ENCODE measurements at places on chromosomes 1 and 21.

GRCh38 chr1:152014943-152015342, 21.3 kb upstream of the S100A10 start:
- H3K36me3 ChIP-seq = no peaks in the 10 kb centered on the region
- no peaks in the 10 kb centered on the region for H3K27me3 ChIP-seq
- H3K27ac ChIP-seq = no peak overlapping the region

DNA sequence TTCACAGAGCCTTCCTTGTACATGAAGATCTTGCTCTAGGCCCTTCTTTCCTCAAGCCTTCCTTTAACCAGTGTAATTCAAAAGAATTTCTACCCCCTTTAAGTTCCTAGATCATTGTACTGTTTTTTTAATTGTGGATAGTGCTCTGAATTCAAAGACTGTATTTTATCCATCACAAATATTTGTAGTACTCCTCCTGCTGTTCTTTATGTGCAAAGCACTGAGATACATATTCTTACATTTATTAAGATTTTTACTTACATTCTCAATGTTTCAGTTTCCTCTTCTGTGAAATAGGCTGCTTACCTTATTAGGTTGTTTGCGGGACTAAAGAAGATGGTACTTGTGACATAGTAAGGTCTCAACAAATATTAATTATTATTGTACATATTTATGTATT, 168.8 kb upstream of the PDE4B start:
- DNase-seq = no peak
- H3K27me3 ChIP-seq = no peaks in the 10 kb centered on the region
- no peak overlapping the region for H3K27ac ChIP-seq
- H3K4me3 ChIP-seq = no peak overlapping the region

DNA sequence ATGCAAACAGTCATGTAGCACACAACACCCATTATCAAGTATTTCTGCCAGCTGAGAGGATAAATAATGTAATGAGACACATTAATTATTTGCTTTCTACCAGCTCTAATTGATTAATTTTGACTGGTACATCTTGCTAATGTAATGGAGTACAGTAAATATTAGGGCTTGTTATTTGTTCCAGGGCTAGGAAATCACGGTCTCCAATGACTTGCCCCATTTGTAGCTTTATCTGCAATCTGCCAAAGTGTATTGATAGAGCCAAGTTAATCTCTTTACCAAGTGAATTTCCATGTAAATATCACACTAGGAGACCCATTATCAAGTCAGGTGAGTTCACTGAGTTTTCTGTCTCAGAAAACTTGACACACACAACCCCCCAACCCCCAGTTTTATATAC, 55.1 kb downstream of the RGS13 start:
- no peaks in the 10 kb centered on the region for H3K27me3 ChIP-seq
- H3K36me3 ChIP-seq = no peaks in the 10 kb centered on the region

- no peak for DNase-seq
- H3K27ac ChIP-seq = no peak overlapping the region
- H3K27me3 ChIP-seq = no peaks in the 10 kb centered on the region
- peaks cover 80% of the 10 kb centered on the region for H3K36me3 ChIP-seq
Measured at GRCh38 chr1:109919303-109919702, 8.7 kb downstream of the CSF1 start.

GRCh38 chr1:218664385-218665170, 319.4 kb downstream of the TGFB2 start:
- no peaks in the 10 kb centered on the region for H3K36me3 ChIP-seq
- no peak for DNase-seq
- no peaks in the 10 kb centered on the region for H3K4me1 ChIP-seq
- no peaks in the 10 kb centered on the region for H3K27me3 ChIP-seq
- H3K4me3 ChIP-seq = no peak overlapping the region
- H3K27ac ChIP-seq = no peak overlapping the region

- H3K27ac ChIP-seq = no peak overlapping the region
- H3K36me3 ChIP-seq = no peaks in the 10 kb centered on the region
- peaks cover 29% of the 10 kb centered on the region for H3K4me1 ChIP-seq
- DNase-seq = no peak
- H3K27me3 ChIP-seq = no peaks in the 10 kb centered on the region
Measured at GRCh38 chr1:212237651-212238050, 47.6 kb upstream of the PPP2R5A start.

DNA sequence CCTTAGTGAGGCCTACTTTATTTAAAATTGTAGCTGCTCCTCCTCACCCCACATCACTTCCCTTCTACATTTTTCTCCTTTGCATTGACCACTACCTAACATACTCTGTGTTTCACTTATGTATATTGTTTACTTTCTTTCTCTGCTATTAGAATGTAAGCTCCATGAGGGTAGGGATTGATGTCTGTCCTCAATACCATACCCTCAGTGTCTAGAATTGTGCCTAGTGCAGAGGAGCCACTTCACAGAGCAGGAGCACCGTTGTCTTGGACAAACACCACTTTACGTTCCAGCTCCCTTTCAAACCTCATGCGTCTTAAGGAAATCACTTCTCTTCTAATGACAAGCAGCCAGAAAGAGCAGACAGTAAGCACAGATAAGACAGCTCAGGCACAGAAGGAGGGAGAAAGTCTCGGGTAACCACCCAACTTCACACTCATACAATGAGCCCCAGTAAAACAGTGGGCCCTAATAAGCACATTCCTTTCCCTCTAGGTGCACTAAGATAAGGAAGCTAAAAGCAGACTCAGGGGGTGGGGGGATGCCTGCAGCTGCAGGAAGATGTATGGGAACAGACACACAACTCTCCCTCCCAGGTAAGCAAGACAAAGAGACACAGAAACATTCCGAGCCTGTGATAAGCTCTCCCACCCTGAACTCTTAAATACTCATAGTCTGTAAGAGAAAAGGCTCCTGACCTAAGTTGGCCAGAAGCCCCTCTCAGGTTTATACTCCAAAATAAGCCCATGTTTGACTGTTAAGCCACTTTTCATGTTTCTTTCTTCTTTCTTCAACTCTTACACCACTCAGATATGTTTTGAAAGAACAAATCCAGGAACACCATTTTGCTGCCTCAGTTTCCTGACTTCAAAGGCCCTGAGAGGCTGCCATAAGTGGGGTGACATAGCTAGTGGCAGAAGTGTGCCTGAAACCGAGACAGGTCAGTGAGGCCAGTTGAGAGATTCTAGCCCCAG, 7.1 kb upstream of the PLEKHM2 start:
- H3K27ac ChIP-seq = no peak overlapping the region
- H3K27me3 ChIP-seq = no peaks in the 10 kb centered on the region
- no peaks in the 10 kb centered on the region for H3K36me3 ChIP-seq
- no peak overlapping the region for H3K4me3 ChIP-seq
- peaks cover 11% of the 10 kb centered on the region for H3K4me1 ChIP-seq

GRCh38 chr1:103788377-103788776, 38.7 kb downstream of the AMY1C start:
- H3K27me3 ChIP-seq = no peaks in the 10 kb centered on the region
- no peak overlapping the region for H3K27ac ChIP-seq
- H3K4me1 ChIP-seq = no peaks in the 10 kb centered on the region
- no peak for DNase-seq
- no peak overlapping the region for H3K4me3 ChIP-seq

DNA sequence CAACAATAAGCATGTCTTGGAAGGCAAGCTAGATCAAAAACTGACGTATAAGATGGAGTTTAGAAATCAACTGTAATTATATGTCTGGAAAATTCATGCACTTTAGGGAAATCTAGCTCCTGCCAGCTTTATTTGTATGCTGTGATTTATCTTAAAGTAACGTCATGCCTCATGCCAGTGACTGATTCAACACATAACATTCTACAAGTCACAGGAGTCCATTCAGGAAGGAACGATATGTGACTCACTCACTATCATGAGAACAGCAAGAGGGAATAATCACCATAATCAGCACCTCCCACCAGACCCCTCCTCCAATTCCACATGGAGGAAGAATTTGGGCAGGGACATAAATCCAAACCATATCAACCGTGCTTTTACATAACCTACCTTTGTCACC, 682.4 kb upstream of the ADAMTS5 start:
- no peaks in the 10 kb centered on the region for H3K36me3 ChIP-seq
- H3K27me3 ChIP-seq = no peaks in the 10 kb centered on the region
- no peak overlapping the region for H3K4me3 ChIP-seq
- no peak overlapping the region for H3K27ac ChIP-seq

DNA sequence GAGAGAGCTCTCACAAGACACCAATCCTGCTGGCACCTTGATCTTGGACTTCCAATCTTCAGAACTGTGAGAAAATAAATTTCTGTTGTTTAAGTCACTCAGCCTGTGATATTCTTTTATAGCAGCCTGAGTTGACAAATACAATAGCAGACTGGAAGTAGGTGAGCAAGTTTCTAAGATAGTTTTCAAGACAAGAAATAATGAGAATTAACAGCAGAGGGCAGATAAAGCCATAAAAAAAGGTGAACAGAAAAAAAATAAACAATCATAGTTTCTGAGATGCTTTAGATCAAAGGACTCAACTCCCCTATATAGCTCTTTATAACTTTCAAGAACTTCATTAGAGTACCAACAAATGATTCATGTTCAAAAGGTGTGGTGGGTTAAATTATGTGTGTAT, 119.8 kb downstream of the PLPPR5 start:
- H3K4me1 ChIP-seq = no peaks in the 10 kb centered on the region
- no peaks in the 10 kb centered on the region for H3K27me3 ChIP-seq
- H3K4me3 ChIP-seq = no peak overlapping the region
- no peak for DNase-seq
- no peaks in the 10 kb centered on the region for H3K36me3 ChIP-seq

GRCh38 chr1:192958871-192959270, 100.3 kb downstream of the UCHL5 start:
- DNase-seq = no peak
- no peaks in the 10 kb centered on the region for H3K27me3 ChIP-seq
- no peak overlapping the region for H3K27ac ChIP-seq
- H3K4me3 ChIP-seq = no peak overlapping the region

GRCh38 chr1:19804831-19805251, 5.1 kb upstream of the TMCO4 start:
- H3K36me3 ChIP-seq = no peaks in the 10 kb centered on the region
- H3K4me3 ChIP-seq = no peak overlapping the region
- H3K27ac ChIP-seq = no peak overlapping the region
- H3K4me1 ChIP-seq = no peaks in the 10 kb centered on the region

DNA sequence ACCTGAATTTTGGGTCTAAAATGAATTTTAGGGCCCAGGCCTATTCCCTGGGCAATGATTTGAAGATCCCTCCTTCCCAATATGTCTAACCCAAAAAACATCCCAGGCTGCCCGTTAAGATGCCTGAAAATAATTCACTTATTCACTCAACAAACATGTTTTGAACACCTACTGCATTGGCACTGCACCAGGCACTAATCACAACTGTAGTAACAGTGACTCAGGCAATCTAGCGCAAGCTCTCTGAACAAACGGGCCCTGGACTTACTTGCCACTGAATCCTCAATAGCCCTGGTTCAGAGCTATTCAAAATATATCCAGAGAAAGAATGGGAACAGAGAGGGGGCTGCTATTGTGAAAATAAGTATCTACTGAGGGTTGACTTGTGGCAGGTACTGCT, 4.2 kb downstream of the CD244 start:
- H3K4me3 ChIP-seq = no peak overlapping the region
- H3K36me3 ChIP-seq = no peaks in the 10 kb centered on the region
- no peak overlapping the region for H3K27ac ChIP-seq
- H3K4me1 ChIP-seq = peaks cover 2% of the 10 kb centered on the region
- no peak for DNase-seq

GRCh38 chr1:52955129-52955970, 28.3 kb downstream of the SCP2 start:
- no peak overlapping the region for H3K27ac ChIP-seq
- DNase-seq = no peak
- no peaks in the 10 kb centered on the region for H3K27me3 ChIP-seq
- H3K4me3 ChIP-seq = no peak overlapping the region
- no peaks in the 10 kb centered on the region for H3K36me3 ChIP-seq

DNA sequence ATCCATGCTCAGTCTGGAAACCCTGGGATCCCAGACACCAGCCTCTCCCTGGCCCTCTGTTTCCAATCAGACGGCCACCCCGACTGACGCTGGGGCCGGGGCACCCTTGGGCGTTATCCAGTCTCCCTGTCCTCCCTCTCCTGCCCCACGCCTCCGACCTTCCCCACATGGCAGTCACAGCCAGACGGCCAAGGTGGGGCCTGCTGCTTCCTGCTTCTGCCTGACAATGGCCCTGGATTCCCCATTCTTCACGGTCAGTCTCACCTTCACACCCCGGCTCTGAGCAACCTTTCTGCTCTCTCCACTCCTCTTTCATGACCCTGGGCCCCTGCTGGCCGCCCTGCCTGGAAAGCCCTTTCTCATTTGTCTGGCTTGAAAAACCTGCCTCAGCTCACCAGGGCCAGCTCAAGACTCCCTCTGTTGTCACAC, 6.6 kb downstream of the GNG4 start:
- no peaks in the 10 kb centered on the region for H3K27me3 ChIP-seq
- no peak overlapping the region for H3K4me3 ChIP-seq
- DNase-seq = peak; percentile 41
- H3K27ac ChIP-seq = no peak overlapping the region
- peaks cover 8% of the 10 kb centered on the region for H3K4me1 ChIP-seq

- no peak for DNase-seq
- no peak overlapping the region for H3K27ac ChIP-seq
- no peaks in the 10 kb centered on the region for H3K4me1 ChIP-seq
- no peaks in the 10 kb centered on the region for H3K36me3 ChIP-seq
- no peaks in the 10 kb centered on the region for H3K27me3 ChIP-seq
Measured at GRCh38 chr1:204343802-204344201, 15.9 kb downstream of the PLEKHA6 start.

GRCh38 chr1:182406012-182406411, 5.5 kb upstream of the TEDDM1 start:
- H3K4me3 ChIP-seq = no peak overlapping the region
- DNase-seq = no peak
- H3K27ac ChIP-seq = no peak overlapping the region

- no peaks in the 10 kb centered on the region for H3K27me3 ChIP-seq
- no peak overlapping the region for H3K4me3 ChIP-seq
- DNase-seq = no peak
- no peak overlapping the region for H3K27ac ChIP-seq
- H3K4me1 ChIP-seq = no peaks in the 10 kb centered on the region
Measured at GRCh38 chr1:168271636-168272035, 9.0 kb upstream of the TBX19 start.

DNA sequence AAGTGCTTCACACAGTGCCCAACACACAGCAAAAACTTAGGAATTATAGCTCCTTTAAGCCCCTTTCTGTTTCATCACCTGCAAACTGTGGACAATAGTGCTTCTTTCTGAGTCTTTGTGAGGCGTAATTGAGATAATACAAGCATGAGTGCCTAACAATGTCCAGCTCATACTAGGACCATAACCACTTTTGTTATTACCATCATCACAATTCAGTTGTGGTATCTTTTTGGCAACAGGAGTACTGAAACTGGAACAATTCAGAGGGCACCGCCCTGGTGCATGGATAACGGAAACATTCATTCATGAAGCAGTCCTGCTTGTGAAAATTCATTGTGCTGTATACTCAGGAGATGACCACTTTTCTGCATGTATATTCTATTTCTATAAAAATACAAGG, 18.2 kb downstream of the DNAJC11 start:
- H3K4me1 ChIP-seq = no peaks in the 10 kb centered on the region
- no peak overlapping the region for H3K27ac ChIP-seq
- no peak for DNase-seq
- H3K4me3 ChIP-seq = no peak overlapping the region

All from upper lobe of left lung (tissue), 6 donors.